Activated CD8-positive, alpha-beta memory T cell treated with anti-CD3 and anti-CD28 coated beads for 4 hours (primary cell): ENCODE measurements at places on chromosomes 4 and X.

GRCh38 chrX:11540532-11541377 lies 125.0 kb downstream of the ARHGAP6 start:
- no peak for DNase-seq

GRCh38 chrX:48696909-48697727 lies 584 bp downstream of the SUV39H1 start:
- DNase-seq: no peak

GRCh38 chrX:155127940-155128339 lies 56.6 kb downstream of the BRCC3 start:
- no peak for DNase-seq

DNA sequence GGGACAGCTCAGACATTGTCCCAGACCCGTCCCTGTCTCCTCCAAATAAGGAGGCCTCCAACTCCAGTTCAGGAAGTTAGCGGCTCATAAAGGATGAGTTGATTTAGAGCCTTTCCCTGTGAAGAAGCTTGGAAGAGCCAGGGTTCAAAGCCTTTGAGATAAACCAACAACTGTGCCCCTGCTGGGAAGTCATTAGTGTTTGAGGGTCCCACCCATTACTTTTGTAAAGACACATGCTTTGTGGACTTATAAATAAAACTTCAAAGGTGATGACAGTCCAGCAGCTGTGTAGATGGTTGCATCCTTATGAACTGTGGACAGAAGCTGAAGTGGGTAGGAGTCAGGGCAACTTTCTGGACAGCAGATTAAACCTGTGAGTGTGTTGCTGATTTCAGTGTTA lies 86.0 kb upstream of the PGRMC2 start:
- no peak for DNase-seq

DNA sequence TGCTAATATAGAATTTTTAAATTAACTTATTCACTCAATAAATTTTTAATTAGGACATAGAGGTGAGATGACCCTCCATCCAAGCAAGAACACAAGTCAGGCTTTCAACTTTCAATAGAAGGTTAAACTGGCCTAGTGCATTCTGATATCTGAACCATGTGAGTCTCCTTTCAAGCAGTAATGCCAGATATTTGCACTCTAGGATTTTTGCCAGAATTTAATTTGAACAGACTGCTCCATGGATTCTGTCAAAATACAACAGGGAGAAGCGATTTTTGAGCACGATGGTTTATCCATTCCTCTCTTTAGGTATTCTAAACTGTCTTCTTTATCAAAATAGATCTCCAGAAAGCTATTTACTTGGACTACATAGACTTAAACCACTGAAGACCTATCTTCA lies 72.0 kb upstream of the DCLK2 start:
- no peak for DNase-seq

- no peak for DNase-seq
These were observed 566.2 kb downstream of the MID1IP1 start for GRCh38 chrX:39367416-39367815.

DNA sequence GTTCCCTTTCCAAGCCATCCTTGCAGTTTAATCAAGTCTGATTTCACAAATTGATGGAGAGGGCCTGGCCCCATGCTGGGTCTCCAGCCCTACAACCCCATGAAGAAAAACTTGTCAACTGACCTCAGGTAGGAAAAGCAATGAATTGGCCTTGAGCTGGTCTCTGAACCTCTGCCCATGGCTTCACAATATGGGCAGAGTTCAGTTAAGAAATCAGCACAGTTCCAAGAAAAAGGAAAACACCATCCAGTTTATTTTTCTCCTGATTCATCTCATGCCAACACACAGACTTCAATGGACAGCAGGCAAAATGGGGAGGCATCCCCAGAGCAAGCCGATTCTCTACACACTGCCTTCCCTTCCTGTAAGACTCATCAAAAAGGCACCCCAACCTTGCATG lies 3.3 kb downstream of the RIPPLY1 start:
- no peak for DNase-seq

GRCh38 chr4:87224141-87224923 lies 3.9 kb upstream of the KLHL8 start:
- DNase-seq: no peak

DNA sequence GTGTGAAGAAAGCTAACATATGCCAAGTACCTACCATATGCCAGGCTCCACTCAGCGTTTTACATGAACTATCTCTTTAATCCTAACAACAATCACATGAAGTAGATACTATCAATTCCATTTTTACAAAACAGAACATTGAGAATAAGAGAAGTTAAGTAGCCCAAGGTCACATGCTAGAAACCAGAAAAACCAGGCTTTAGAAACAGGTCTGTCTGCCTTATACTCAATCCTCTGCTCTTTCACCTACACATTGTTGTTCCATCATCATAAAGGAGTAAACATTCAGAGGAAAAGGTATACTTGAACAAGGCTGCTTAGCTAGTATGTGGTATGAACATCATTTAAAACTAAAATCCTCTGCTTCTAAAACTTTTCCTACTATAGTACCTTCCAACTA lies 42.1 kb downstream of the WDFY3 start:
- no peak for DNase-seq

- no peak for DNase-seq
These were observed 59.6 kb downstream of the LNX1 start for GRCh38 chr4:53531585-53532224.

- no peak for DNase-seq
These were observed 628.3 kb downstream of the TRIML1 start for GRCh38 chr4:188767496-188767895.

DNA sequence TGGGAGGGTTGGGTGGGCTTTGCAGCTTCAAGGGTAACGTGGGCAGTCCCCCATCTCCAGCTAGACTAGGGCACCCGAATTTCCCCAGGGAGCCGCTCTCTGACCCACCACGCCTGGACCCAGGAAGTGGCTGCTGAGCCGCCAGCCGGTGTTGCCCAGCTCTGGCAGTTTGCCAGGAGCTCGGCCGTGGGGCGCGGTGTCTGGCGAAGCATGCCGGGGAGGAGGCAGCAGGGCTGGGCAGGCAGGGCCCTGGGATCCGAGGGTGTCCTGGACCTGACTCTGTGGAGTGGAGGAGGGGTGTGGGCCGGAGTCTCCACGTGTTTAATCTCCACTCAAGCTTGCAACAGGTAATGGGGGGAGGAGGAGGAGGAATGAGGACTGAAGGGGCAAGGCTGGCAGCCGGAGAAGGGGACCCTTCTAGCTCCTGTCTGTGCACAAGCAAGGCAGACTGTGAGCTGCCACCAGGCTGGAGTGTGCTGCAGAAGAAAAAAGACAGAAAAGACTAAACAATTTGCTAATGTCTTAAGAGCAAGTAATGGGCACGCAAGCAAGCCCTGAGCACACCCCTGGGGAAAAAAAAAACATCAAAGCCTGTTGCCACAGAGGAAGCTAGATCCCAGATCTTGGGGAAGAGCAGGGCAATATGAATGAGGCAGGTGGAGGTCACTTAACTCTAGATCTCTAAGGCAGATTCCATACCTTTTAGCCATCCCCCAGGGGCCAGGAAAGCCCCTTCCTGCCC lies 2.4 kb downstream of the LONRF3 start:
- no peak for DNase-seq

DNA sequence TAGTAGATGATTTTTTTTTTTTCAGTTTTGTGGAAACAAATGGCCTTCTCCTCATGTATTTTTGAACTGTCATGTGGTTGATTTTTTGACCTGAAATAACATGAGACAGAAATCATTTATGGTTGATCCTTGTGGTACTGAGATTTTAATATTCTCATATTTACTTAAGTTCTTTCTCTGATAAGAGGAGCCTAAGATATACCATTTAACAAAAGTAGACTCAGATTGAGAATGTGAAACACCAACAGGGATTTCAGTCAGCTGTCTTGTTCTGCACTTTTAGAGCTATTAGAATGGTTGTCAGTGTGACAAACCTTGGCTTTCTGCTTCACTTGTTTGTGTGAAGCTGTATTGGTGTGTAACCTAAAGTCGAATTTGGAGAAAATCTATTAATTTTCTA lies 575.7 kb downstream of the SPOCK3 start:
- no peak for DNase-seq

GRCh38 chr4:98406819-98407218 lies 145.6 kb downstream of the RAP1GDS1 start:
- no peak for DNase-seq

GRCh38 chrX:49270249-49270921 lies 792 bp downstream of the PPP1R3F start:
- no peak for DNase-seq

- DNase-seq: no peak
These were observed 11.0 kb upstream of the EIF4E start for GRCh38 chr4:98939892-98940298.

GRCh38 chr4:89000844-89001360 lies 56.1 kb downstream of the FAM13A start:
- DNase-seq: no peak

DNA sequence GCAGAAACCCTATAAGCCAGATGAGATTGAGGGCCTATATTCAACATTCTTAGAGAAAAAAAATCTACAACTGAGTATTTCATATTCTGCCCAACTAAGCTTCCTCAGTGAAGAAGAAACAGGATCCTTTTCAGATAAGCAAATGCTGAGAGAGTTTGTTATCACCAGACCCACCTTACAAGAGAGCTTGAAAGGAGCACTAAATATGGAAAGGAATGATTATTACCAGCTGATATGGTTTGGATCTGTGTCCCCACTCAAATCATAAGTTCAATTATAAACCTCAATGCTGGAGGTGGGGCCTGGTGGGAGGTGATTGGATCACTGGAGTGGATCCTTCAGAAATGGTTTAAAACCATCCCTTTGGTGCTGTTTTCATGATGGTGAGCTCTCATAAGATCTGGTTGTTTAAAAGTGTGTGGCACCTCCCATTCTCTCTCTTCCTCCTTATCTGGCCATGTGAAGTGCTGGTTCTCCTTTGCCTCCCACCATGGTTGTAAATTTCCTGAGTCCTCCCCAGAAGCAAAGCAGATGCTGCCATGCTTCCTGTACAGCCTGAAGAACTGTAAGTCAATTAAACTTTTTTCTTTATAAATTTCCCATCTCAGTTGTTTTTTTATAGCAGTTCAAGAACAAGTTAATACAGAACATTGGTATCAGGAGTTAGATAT lies 144.2 kb downstream of the MSN start:
- no peak for DNase-seq

DNA sequence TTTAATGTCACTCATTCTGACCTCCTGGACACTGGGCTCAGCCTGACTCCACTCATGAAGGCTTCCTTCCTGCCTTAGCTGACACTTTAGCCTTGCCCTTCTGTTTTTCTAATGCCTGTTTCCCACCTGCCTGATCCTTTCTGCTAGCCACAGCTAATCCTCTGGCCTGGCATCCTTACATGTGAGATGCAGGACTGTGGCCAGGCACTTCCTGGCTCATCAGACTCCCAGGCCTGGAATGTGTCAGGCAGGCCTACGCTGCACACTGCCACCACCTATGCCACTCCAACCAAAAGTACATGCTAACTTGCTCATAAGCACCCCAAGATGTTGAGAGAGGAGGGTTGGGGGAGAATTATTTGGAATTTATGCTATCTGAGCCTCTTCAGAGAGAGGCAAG lies 138.8 kb upstream of the NALF2 start:
- no peak for DNase-seq

DNA sequence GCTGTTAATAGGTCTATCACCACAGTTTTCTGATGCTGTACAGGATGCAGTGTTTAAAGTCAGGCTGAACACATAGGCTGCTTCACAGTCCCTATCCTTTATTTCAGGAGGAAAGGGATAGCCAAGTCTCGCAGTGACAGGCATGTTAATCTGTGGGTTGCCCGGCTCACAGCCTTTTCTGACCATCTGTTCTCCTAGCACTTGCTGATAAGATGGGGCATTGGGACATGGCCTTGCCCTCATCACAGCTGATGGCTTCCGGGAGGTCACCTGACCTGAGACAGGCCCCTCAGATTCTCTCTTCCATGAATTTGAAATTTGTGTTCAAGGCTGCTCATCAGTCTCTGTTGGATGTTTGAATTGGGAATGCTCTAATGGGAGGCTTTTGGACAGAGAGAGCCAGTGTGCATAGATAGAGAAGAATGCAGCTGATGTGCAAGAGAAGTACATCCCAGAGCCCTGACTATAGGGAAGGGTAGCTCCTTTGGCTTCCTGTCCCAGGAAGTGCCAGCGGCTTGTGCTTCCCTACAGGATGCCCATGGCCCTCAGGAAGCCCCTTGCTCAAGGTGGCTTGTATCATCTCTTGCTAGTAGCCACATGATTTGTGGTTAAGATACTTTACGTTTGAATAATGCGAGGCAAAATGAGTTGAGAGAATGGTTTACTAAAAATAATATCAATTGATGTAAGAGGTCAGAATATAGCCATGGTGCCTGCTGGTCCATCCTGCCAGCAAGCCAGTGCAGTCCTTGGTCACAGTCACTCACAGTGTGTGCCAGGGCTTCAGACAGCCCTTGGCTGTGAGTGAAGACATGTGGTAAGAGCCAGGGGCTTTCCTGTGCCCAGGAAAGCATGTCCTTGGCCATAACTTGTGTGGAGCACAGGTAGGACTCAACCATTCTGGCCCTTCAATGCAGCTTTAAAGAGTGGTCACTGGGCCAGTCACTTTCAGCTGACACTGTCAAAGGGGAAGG lies 88.6 kb downstream of the TSPAN7 start:
- DNase-seq: no peak

DNA sequence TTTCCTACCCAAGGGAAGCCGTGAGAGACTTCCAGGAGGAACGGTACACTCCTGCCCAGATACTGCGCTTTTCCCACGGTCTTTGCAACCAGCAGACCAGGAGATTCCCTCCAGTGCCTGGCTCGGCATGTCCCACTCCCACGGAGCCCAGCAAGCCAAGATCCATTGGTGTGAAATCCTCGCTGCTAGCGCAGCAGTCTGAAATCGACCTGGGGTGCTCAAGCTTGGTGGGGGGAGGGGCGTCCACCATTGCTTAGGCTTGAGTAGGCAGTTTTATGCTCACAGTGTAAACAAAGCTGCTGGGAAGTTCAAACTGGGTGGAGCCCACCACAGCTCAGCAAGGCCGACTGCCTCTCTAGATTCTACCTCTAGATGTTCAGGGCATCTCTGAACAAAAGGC lies 284.8 kb upstream of the FGF13 start:
- no peak for DNase-seq

DNA sequence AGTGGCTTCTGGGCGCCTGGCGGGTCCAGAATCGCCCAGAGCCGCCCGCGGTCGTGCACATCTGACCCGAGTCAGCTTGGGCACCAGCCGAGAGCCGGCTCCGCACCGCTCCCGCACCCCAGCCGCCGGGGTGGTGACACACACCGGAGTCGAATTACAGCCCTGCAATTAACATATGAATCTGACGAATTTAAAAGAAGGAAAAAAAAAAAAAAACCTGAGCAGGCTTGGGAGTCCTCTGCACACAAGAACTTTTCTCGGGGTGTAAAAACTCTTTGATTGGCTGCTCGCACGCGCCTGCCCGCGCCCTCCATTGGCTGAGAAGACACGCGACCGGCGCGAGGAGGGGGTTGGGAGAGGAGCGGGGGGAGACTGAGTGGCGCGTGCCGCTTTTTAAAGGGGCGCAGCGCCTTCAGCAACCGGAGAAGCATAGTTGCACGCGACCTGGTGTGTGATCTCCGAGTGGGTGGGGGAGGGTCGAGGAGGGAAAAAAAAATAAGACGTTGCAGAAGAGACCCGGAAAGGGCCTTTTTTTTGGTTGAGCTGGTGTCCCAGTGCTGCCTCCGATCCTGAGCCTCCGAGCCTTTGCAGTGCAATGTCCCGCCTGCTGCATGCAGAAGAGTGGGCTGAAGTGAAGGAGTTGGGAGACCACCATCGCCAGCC lies at the start of gene ATOH1:
Gene ATOH1 (plus strand): TSS at position 422 of the 663 bp plus-strand sequence. CDS start 174 bp downstream, at position 596.
- DNase-seq: no peak

- DNase-seq: no peak
These were observed 270.4 kb downstream of the LDB2 start for GRCh38 chr4:16627999-16628398.

GRCh38 chrX:109270580-109271484 lies 211.1 kb downstream of the GUCY2F start:
- DNase-seq: no peak
